Lower leg skin (tissue), 4 donors: ENCODE measurements at places on chromosomes 3 and 15. TPM values are rescaled to one million over a fixed set of nuclear protein-coding genes. Genes with fewer than 3 reads are reported as not detected.

CAND2 gene
- total RNA-seq, result 2.8 TPM

GRCh38 chr15:71549697-71550096 is 260.7 kb upstream of the NR2E3 start:
- no peak for DNase-seq

DNA sequence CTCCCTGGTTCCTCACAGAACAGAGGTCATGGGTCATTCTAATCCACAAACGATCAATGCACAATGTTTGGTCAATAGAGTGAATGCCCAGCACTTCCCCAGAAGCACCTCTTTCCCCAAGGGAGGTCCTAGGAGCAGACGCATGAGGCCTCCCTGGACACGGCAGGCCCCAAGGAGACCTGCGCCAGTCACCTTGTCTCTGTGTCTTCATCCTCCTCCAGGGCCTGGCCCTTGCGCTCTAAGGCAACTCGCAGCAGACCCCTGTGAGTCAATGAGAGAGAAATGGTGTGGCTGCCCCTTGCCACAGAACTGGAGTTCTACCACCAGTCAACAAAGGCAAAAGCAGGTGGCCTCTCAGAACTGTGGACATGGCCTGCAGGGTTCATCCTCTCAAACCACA is 18.1 kb downstream of the ALS2CL start:
- DNase-seq, result no peak

GRCh38 chr3:31695280-31696008 is 162.7 kb downstream of the STT3B start:
- DNase-seq, result no peak
